ENCODE measurements at places on chromosomes 7 and 10.

DNA sequence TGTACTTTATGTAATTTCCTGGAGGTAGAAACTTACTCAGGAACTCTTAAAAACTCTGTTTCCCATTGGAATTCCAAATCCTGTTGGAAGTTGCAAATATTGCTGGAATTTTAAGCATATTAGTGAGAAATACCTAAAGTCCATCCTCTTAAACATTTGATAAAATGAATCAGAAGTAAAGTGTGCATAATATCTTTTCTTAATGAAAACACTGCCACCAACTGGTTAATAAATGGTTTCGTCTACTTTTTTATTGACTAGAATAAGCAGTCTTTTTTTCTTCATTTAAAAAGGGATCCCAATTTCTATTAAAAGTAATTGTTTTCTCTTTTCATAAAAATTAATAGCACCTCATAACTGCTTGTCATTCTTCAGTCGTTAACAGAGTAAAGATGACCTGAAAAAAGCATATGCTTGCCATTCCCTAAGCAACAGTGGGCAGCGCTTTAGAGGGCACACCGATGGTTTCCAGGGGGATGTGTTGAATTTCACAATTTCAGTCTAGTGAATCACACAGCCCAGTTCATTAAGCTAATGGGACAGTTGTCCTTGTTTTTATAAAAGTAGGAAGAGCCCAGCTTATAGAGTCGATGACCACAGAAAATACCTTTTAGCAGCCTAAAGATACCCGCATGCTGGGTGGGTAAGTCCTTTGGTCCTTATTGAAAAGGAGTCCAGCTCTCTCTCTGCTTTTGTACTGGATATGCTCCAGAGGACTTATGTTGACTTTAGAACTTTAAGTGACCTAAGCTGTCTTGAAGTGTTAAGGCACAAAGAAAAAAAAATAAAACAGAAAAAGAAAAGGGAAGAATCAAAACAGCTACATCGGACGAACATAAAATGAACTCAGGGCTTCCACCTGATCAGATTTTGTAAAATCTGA, 28.5 kb downstream of the NPS start:
- DNase-seq: no peak

- no peak for DNase-seq
Observed at GRCh38 chr7:111958896-111959295, 247.3 kb downstream of the DOCK4 start.

- DNase-seq: no peak
Observed at GRCh38 chr10:113517901-113518260, 35.0 kb upstream of the HABP2 start.

GRCh38 chr7:32179567-32179966, 109.4 kb upstream of the PDE1C start:
- DNase-seq: no peak

DNA sequence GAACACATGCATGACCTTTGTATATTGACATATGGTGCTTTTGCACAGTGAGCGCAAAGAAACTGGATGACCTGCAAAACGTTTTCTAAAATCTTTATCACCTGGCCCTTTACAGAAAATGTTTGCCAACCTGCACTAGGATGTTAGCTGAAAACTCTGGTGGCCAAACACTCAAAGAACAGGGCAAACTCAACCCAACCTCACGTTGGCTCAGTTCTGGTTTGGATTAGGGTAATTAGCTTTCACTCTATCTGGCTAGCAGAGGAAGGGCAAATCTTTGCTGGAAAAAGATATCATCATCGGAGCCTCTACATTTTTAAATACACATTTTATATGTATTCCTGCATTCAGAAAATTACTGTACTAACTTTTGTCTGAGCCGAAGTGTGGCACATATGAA, 688.9 kb downstream of the PHTF2 start:
- no peak for DNase-seq

DNA sequence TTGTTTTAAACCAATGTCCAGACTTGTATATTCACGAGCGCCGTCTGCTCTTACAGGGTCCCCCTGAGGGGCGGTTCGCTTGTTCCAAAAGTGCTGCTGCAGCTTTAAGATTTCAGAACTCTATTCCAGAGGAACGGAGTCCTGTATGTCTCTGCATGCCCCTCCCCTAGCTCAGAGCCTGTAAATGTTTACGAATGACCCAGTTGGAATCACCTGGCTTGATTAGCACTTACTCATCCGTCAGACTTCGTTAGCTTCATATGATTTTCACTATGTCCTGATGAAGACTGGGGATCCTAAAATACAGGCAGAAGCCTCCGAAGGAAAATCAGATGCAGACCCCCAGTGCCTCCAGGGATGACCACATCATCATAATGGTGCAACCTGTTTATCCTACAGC, 4.5 kb upstream of the CHST15 start:
- no peak for DNase-seq

- no peak for DNase-seq
Observed at GRCh38 chr7:142901426-142902259, 16.1 kb upstream of the TRPV6 start.

GRCh38 chr7:106773228-106773627, 91.9 kb upstream of the PIK3CG start:
- no peak for DNase-seq

Data from germinal center (tissue), 1 donor.